ENCODE measurements at places on chromosomes 7 and 10. TPM values are rescaled to one million over a fixed set of nuclear protein-coding genes. Genes with fewer than 3 reads are reported as not detected.

Gene HTRA1
- 159 TPM for total RNA-seq

Gene PRPF18
- total RNA-seq = 28.9 TPM

Gene HMX2
- not detected for total RNA-seq

Gene TMEM176A
- total RNA-seq = 0.33 TPM

Gene SPAM1
- not detected for total RNA-seq

Gene CPA4
- 8.4 TPM for total RNA-seq

All from smooth muscle cell of trachea (primary cell).